WTC11 (cell line): ENCODE measurements at places on chromosomes 3 and 15.

DNA sequence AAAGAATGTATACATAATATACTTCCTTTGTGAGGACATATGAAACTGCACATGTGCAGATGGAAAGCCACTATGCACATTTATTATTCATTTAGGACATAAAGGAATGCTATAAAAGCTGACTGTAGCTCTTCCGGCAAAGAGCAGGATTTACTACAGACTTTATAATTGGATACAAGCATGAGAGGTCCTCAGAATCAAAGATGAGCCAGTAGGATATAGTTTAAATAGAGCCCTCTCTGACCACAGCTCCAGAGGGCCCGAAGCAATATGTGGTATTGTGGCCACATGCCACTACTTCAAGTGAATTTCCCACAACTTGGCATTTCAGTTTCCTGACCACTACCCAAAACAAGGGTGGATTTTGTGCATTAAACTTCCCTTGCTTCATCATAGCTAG is 140.9 kb downstream of the ATP8B4 start:
- no peaks in the 10 kb centered on the region for H3K4me1 ChIP-seq
- no peak for DNase-seq
- H3K4me3 ChIP-seq = no peak overlapping the region
- no peaks in the 10 kb centered on the region for H3K36me3 ChIP-seq

- peaks cover 33% of the 10 kb centered on the region for H3K4me1 ChIP-seq
- H3K27me3 ChIP-seq = no peaks in the 10 kb centered on the region
- peaks cover 7% of the 10 kb centered on the region; the same call in 1 of the 2 replicates for H3K36me3 ChIP-seq
These were observed 720 bp upstream of the TNIK start for GRCh38 chr3:171460725-171461524.

GRCh38 chr3:129004639-129005295 is 3.7 kb downstream of the EFCC1 start:
- no peak overlapping the region for H3K4me3 ChIP-seq
- H3K4me1 ChIP-seq = peaks cover 17% of the 10 kb centered on the region
- no peaks in the 10 kb centered on the region for H3K36me3 ChIP-seq

DNA sequence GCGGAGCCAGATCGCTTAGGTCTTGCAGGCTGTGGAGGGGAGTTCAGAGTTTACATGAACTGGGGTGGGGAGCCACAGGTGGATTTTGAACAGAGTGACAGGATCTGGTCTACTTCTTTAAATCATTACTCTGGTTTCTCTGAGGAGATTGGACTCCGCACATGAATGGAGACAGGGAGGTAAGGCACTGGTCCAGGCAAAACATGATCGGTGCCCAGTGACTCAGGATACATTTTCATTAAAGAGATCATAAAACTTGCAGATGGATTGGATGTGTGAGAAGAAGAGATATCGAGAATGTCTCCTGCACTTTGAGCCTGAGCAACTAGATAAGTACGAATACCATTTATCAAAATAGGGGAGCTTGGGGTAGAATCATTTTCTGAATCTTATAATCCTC is 61.8 kb upstream of the CMSS1 start:
- no peaks in the 10 kb centered on the region; the same call in 1 of the 2 replicates for H3K27me3 ChIP-seq
- no peak overlapping the region for H3K4me3 ChIP-seq
- H3K4me1 ChIP-seq = no peaks in the 10 kb centered on the region
- H3K27ac ChIP-seq = no peak overlapping the region
- H3K36me3 ChIP-seq = no peaks in the 10 kb centered on the region

- DNase-seq = no peak
- H3K4me3 ChIP-seq = no peak overlapping the region
- H3K4me1 ChIP-seq = peaks cover 17% of the 10 kb centered on the region
These were observed 85.9 kb downstream of the NCEH1 start for GRCh38 chr3:172624999-172625398.

- peaks cover 18% of the 10 kb centered on the region for H3K27me3 ChIP-seq
- no peak overlapping the region; the same call in 1 of the 2 replicates for H3K4me3 ChIP-seq
- H3K27ac ChIP-seq = no peak overlapping the region; the same call in none of the 2 replicates
- H3K36me3 ChIP-seq = peaks cover 2% of the 10 kb centered on the region; the same call in 1 of the 2 replicates
- DNase-seq = no peak
- H3K4me1 ChIP-seq = peaks cover 40% of the 10 kb centered on the region
These were observed 2.7 kb downstream of the CHDH start for GRCh38 chr3:53843195-53844177.

DNA sequence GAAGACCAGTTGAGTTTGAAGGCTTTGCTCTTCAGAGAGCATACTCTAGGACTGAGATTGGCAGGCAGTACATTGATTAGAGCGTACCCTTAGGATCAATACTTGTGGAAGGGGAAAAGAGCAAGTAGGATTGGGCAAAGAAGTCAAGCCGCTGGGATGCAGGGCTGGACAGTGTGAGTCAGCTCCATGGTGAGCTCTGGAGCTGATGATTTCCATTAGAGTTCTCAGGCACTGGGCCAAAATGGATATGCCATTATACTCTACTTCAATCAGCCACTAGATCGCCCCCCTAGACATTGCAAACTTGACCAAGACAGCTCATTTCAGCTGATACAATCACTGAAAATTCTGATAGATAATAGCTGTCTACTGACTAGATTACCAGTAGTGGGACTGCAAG is 432.7 kb upstream of the ALCAM start:
- H3K4me3 ChIP-seq = no peak overlapping the region
- H3K36me3 ChIP-seq = peaks cover 9% of the 10 kb centered on the region
- no peak overlapping the region for H3K27ac ChIP-seq
- no peaks in the 10 kb centered on the region for H3K27me3 ChIP-seq

GRCh38 chr15:44394062-44394461 is 33.4 kb upstream of the CTDSPL2 start:
- H3K27ac ChIP-seq = 0 out of 2 replicates have a peak overlapping the region, but pooled peaks have one; percentile 18
- peaks cover 3% of the 10 kb centered on the region for H3K36me3 ChIP-seq
- no peak for DNase-seq
- no peaks in the 10 kb centered on the region for H3K27me3 ChIP-seq
- no peak overlapping the region for H3K4me3 ChIP-seq

- H3K4me1 ChIP-seq = peaks cover 15% of the 10 kb centered on the region
- no peaks in the 10 kb centered on the region for H3K36me3 ChIP-seq
- H3K27ac ChIP-seq = no peak overlapping the region
- DNase-seq = no peak
These were observed 39.0 kb downstream of the WHAMM start for GRCh38 chr15:82848241-82848993.

DNA sequence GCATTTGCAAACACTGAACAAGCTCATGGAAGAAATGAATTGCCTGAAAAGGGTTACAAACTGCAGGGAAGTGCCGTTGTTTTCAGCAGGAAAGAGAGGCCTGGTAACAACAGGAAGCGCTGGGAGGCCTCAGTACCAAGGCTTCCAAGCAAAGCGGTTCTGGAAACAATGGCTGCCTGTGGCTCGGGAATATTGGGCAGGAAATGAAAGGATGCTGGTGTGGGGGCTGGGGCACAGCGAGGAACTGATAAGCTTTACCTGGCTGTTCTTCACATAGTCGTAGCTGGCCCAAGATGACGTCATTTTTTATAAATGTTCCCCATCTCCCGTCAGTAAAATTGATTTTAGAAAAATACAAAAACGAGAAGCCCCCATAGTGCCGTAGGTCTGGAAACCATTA is 55.9 kb downstream of the ARHGAP31 start:
- peak overlapping the region; percentile 57 for H3K4me3 ChIP-seq
- peak; percentile 66 for DNase-seq
- peak overlapping the region; percentile 97 for H3K27ac ChIP-seq

- DNase-seq = peak; percentile 65
- H3K27me3 ChIP-seq = peaks cover 83% of the 10 kb centered on the region
- H3K4me3 ChIP-seq = peak overlapping the region; percentile 84
- H3K4me1 ChIP-seq = peaks cover 39% of the 10 kb centered on the region
- no peak overlapping the region for H3K27ac ChIP-seq
- no peaks in the 10 kb centered on the region for H3K36me3 ChIP-seq
These were observed 533.0 kb upstream of the SEMA6D start for GRCh38 chr15:47184003-47184907.

GRCh38 chr3:194602669-194603171 is 30.5 kb downstream of the TMEM44 start:
- peaks cover 9% of the 10 kb centered on the region for H3K36me3 ChIP-seq
- no peak overlapping the region for H3K4me3 ChIP-seq
- H3K4me1 ChIP-seq = no peaks in the 10 kb centered on the region
- no peaks in the 10 kb centered on the region for H3K27me3 ChIP-seq
- no peak overlapping the region for H3K27ac ChIP-seq

GRCh38 chr3:20669184-20669583 is 483.2 kb upstream of the SGO1 start:
- H3K36me3 ChIP-seq = peaks cover 5% of the 10 kb centered on the region
- DNase-seq = no peak
- H3K27me3 ChIP-seq = no peaks in the 10 kb centered on the region
- no peaks in the 10 kb centered on the region; the same call in 1 of the 2 replicates for H3K4me1 ChIP-seq

DNA sequence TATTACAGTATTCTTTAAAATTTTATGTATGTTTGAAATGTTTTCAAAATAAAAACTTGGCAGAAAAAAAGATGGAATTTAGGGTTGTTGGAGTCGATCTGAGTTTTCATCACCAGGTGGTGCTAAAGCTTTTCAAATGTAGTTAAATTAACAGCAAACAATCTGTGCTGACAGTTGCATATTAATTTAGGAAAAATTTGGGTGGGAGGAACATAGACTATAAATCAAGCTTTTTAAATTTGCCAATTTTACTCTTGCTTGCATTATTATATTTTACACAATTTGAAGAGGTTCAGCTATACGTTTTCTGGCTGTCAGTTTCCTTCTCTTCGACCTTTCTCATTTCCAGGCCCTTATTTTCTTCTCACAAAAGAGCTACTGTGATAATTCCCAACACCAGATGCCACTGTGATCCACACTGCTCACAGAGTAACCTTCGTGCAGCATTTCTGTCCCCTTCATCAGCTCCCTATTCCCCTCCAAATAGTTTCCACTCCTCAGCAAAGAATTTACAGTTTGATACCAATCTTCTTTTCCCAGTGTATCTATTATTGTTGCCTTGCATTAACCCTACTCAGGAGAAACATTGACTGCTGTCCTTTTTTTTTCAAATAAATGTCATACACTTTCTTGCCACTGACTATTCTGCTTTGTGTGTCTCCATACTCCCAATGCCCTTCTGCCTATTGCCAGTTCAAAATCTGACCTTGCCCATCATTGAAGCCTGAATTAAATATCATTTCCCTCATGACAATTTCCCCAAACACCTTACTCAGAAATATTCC is 53.4 kb upstream of the EIF5A2 start:
- H3K36me3 ChIP-seq = no peaks in the 10 kb centered on the region
- no peak for DNase-seq
- H3K27me3 ChIP-seq = no peaks in the 10 kb centered on the region
- no peak overlapping the region for H3K4me3 ChIP-seq
- H3K4me1 ChIP-seq = no peaks in the 10 kb centered on the region
- H3K27ac ChIP-seq = no peak overlapping the region

DNA sequence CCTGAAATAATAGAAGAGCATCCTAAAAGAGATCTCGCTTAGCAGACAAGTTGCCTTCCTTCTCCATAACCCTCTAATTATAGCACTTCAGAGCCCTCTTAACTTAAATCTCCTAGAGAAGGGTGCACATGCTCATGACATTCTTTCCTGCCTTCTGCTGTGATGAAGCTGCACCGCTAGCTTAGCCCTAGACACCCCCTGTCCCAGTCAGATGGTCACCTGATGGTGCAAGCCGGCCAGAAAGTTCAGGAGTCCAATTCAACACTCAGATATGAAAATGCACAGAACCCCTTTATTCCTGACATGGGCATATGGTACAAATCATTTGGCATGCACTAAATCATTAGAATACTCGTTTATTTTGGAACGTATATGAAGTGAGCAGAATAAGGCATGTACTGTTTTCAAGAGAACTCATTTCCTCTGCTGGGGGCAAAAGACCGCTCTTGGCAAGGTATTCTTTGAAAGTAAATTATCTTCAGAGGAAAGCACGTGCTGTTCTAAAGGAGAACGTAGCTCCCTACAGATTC is 420.4 kb upstream of the PROK2 start:
- H3K36me3 ChIP-seq = peaks cover 8% of the 10 kb centered on the region
- H3K4me3 ChIP-seq = no peak overlapping the region
- H3K27me3 ChIP-seq = no peaks in the 10 kb centered on the region
- H3K4me1 ChIP-seq = peaks cover 22% of the 10 kb centered on the region
- H3K27ac ChIP-seq = no peak overlapping the region

- peaks cover 20% of the 10 kb centered on the region for H3K36me3 ChIP-seq
- peaks cover 24% of the 10 kb centered on the region for H3K27me3 ChIP-seq
- DNase-seq = no peak
- peak overlapping the region; percentile 94 for H3K4me3 ChIP-seq
- H3K4me1 ChIP-seq = peaks cover 43% of the 10 kb centered on the region
These were observed 1.1 kb downstream of the IGDCC3 start for GRCh38 chr15:65376767-65377104.

DNA sequence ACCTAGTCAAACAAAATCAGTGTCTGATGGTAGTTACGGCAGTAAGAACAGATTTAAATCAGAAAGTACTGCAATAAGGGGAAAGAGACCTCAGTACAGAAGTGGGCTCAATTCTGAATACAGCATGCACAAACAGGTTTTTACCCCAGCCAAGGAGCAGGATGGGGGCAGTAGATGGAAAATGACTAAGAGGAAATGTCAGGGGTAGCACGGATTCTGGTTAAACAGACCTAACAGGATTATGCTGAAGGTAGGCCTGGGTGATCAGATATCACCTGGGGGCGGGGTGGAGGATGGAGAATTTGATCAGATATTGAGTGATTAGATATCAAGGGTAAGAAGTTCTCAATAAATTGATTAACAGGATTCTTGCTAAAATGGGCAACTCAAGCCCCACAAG is 19.0 kb downstream of the MESD start:
- H3K4me1 ChIP-seq = peaks cover 60% of the 10 kb centered on the region
- no peak overlapping the region for H3K4me3 ChIP-seq
- peak overlapping the region; percentile 61; the same call in 1 of the 2 replicates for H3K27ac ChIP-seq
- peaks cover 23% of the 10 kb centered on the region for H3K36me3 ChIP-seq

DNA sequence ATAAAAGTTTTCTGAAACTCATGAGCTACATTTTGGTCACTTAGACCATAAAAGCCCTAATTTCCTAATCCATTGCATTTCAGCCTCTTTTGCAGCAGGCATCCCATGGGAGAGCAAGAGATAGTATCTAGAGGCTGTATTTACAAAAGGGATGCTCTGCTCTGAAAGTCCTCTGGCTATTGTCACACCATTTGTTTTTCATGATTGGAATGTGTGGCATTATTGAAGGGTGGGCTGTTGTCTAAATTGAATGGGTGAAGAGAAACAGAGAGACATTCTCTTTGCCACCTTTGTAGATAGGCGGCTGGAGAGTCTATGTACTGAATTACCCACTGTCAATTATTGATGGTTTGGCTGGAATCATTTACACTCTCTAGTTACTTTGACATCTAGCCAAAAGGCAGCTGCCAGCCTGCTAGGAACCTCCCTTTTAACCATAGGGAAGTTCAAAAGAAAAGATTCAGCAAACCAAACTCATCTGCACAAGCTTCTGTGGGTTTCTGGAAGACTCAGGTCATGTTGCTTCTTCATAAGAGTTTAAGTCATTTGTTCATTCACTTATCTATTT is 89.8 kb upstream of the RARB start:
- H3K4me1 ChIP-seq = peaks cover 11% of the 10 kb centered on the region
- no peaks in the 10 kb centered on the region for H3K27me3 ChIP-seq
- no peaks in the 10 kb centered on the region for H3K36me3 ChIP-seq

- no peak for DNase-seq
- H3K4me1 ChIP-seq = peaks cover 22% of the 10 kb centered on the region
- no peak overlapping the region for H3K4me3 ChIP-seq
- H3K36me3 ChIP-seq = no peaks in the 10 kb centered on the region
- H3K27me3 ChIP-seq = no peaks in the 10 kb centered on the region
- no peak overlapping the region for H3K27ac ChIP-seq
These were observed 230.8 kb downstream of the EBLN2 start for GRCh38 chr3:73292220-73292619.

- H3K36me3 ChIP-seq = no peaks in the 10 kb centered on the region
- H3K27ac ChIP-seq = no peak overlapping the region
- peaks cover 5% of the 10 kb centered on the region for H3K4me1 ChIP-seq
These were observed 37.8 kb upstream of the USP3 start for GRCh38 chr15:63466378-63467192.
